ENCODE measurements at places on chromosomes 7 and 10. TPM values are rescaled to one million over a fixed set of nuclear protein-coding genes. Genes with fewer than 3 reads are reported as not detected.

SAMD9 gene
- total RNA-seq: 35.1 TPM

DEPP1 gene
- 3.6 TPM for total RNA-seq

SYT15 gene
- 0.43 TPM for total RNA-seq

SUN3 gene
- total RNA-seq: not detected

R3HCC1L gene
- 12.9 TPM for total RNA-seq

PLCE1 gene
- 0.29 TPM for total RNA-seq

MPP7 gene
- 0.14 TPM for total RNA-seq

CCDC136 gene
- total RNA-seq: 6.3 TPM

Data from placental pericyte (primary cell).